ENCODE measurements at places on chromosomes 6 and 20.

DNA sequence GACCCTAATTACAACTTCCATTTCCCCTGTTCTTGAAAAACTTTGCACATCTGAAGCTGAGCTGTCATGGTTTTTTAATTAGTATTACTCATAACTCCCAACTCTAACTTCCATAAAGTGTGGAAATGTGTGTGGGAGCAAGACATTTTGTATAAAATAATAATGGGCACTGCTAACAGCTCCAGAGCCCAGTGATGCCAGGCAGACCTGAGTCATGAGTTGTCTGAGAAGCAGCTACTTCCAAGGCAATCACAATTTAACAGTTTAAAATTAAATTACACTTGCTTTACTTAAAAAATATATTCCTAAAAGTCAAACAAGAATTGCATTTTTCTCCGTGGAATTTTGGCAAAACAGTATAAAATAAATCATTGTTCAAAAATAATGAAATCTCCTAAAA lies 6.4 kb downstream of the SLC2A12 start:
- DNase-seq, result no peak

GRCh38 chr20:32596681-32597252 lies 11.6 kb upstream of the NOL4L start:
- DNase-seq, result no peak

GRCh38 chr20:55684578-55684977 lies 320.7 kb downstream of the CBLN4 start:
- DNase-seq, result no peak

DNA sequence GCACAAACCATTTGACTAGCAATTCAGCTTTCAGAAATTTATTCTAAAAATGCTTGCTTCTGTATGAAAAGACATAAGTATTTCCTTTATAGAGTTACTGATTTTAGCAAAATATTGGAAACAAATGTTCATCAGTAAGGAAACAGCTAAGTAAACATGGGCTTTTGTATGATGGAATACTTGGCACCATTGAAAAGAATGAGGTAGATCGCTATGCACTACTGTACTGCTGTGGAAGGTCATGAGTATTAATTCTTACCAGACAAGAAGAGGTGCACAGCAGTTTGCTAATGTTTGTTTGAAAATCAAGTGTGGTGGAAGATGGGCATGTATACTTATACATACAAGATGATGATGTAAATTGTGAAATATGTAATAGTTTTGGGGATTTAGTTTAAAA lies 73.0 kb downstream of the FARS2 start:
- no peak for DNase-seq

- no peak for DNase-seq
Measured at GRCh38 chr20:43835944-43836508, 78.6 kb upstream of the TOX2 start.

- DNase-seq, result no peak
Measured at GRCh38 chr20:63344616-63345327, 16.4 kb downstream of the CHRNA4 start.

- DNase-seq, result peak; percentile 79
Measured at GRCh38 chr6:44078827-44079671, 48.2 kb downstream of the MRPL14 start.

GRCh38 chr20:50282592-50283241 lies 92.1 kb downstream of the CEBPB start:
- no peak for DNase-seq

DNA sequence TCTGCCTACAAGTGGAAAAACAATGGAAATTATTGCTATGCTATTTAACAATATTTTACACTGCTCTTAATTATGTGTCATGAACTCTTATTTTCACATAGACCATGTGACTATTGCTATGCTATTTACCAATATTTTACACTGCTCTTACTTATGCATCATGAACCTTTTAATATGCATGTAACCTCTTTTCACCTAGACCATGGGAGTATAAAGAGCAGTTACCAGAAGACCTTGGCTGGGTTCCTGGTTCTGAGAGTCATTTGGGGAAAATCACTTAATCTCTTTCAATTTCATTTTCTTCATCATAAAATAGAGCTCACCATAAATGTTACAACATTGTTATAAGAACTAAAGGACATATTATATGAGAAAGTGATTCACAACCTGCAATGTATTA lies 223.8 kb upstream of the RNF217 start:
- no peak for DNase-seq

- DNase-seq, result peak; percentile 12
Measured at GRCh38 chr6:138572167-138572875, 73.0 kb upstream of the NHSL1 start.

GRCh38 chr20:34794006-34794585 lies 31.4 kb downstream of the NCOA6 start:
- no peak for DNase-seq

DNA sequence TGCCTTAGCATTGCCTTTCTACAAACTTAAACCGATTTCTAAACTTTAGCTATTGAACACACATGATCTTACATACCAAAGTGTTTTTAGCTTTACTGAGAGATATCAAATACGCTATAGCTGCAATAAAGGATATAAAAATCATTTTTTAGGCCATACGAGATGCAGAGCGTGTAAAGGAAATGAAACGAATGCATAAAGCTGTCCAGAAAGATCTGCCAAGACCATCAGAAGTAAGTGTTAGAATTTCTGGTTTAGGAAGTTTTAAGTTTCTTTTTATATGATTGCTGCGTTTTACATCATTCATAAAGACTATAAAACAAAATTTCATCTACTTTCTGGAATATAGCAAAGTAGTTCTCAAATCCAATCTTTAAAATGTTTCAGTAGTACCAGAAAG lies 38.4 kb downstream of the CDC5L start:
- no peak for DNase-seq

GRCh38 chr6:151001387-151002056 lies 136.0 kb downstream of the MTHFD1L start:
- no peak for DNase-seq

- DNase-seq, result no peak
Measured at GRCh38 chr6:7974938-7975763, 64.6 kb upstream of the TXNDC5 start.

- no peak for DNase-seq
Measured at GRCh38 chr6:169838346-169839028, 87.1 kb downstream of the ERMARD start.

- no peak for DNase-seq
Measured at GRCh38 chr20:43725666-43726065, 1.1 kb downstream of the GTSF1L start.

DNA sequence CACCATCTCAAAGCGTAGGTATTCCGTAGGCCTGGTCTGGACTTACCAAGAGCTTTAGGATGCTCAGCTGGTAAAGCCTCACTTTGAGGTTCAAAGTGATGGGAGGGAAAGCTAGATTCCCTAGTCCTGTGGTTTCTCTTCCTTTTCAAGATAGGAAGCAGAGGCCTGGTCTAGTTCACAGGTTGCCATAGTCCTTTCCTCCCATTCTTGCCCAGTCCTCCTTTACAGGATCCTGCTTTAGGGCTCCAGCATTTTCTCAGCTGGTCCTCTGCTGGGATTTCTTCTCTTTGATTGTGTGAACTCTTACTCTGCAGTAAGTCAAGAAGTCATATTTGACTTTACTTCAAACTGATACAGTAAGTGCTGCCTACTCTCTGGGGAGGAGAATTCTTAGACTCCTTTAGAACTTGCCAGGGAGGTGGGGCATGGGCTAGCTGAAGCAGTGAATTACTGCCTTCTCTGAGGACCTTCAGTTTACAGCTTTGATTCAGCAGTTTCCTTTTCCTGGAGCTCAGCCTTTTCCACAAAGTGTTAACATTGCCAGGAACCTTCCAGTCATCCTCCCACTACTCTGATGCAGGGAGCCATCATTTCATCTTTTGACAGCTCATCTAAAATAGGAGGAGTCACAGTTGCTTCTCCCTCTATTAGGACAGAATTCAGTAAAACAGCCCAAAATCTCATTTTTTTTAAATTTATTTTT lies 42.8 kb upstream of the PLCG1 start:
- DNase-seq, result peak; percentile 41

- no peak for DNase-seq
Measured at GRCh38 chr6:87656857-87657256, 45.2 kb downstream of the AKIRIN2 start.

GRCh38 chr6:116714296-116714695 lies 33.3 kb downstream of the KPNA5 start:
- DNase-seq, result no peak

DNA sequence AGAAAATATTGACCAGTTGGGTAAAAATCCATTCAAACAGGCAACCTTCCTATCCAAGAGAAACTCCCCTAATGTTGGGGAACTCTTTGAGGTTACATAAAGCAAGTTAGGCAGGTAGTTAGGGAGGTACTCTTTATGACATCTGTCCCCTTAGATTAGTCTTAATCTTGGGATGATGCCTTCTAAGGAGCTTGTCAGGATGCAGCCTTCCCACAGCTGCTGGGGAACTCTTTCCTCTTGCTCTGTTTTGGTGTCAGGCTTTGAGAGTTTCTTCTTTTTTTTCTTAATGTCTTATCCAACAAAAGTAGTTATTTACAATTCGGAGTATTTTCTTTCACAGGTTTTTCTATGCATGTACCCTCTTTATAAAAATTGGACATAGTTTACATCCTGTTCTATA lies 194.8 kb downstream of the CDKAL1 start:
- no peak for DNase-seq

DNA sequence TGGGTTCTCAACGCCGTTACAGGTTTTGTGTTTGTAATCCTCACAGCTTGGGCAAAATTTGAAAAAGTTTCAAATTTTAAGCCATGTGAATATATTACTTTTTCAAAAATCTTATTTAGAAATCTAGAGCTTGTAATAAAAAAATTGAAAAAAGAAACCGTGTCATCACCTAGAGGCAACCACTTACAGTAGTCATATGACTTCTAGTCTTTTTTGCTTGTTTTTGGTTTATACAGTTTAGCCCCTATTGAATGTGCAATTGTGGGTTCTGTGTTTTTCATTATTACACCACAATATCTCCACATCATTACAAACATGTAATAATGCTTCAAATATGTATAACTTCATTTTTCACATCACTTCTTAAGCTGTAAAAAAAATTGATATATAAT lies 888 bp downstream of the DYNLRB1 start:
- no peak for DNase-seq

DNA sequence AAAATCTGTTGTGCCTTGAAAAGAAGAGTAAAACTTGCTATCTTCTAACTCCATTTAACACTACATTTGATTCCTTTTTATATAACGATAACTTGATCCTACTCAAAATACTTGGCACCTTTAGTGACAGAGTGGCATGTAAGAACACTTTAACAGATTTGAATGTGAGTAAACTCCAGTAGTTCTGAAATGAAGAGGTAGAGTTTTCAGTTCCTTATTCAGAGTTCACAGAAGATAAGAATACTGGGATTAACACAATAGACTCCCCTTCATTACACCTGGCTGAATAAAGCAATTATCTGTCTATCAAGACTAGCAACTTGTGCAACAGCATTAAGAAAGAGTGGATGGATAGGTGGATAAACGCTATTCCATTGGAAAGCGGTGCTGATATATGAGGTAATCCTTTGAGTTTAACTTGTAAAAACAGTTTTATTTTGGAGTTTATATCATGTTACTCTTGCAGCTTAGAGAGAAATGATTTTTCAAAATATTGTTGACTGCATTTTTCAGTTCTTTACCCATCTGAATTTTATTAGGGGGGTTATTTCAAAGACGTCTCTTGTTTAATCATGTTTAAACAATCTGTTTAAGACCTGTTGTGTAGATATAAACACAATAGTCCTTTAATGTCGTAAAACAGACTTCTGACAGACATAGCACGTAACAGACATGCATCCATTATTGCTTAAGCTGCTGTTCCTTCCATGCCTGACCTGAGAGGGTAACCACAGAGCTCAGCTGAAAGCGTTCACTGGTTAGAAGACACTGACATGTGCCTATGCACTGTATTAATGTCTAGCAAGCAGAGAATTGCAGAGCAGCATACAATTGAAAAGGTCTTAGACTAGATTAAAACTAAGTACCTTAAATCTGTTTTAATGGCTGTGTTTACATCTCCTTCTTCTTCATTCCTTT lies 102.4 kb upstream of the SUPT3H start:
- no peak for DNase-seq

DNA sequence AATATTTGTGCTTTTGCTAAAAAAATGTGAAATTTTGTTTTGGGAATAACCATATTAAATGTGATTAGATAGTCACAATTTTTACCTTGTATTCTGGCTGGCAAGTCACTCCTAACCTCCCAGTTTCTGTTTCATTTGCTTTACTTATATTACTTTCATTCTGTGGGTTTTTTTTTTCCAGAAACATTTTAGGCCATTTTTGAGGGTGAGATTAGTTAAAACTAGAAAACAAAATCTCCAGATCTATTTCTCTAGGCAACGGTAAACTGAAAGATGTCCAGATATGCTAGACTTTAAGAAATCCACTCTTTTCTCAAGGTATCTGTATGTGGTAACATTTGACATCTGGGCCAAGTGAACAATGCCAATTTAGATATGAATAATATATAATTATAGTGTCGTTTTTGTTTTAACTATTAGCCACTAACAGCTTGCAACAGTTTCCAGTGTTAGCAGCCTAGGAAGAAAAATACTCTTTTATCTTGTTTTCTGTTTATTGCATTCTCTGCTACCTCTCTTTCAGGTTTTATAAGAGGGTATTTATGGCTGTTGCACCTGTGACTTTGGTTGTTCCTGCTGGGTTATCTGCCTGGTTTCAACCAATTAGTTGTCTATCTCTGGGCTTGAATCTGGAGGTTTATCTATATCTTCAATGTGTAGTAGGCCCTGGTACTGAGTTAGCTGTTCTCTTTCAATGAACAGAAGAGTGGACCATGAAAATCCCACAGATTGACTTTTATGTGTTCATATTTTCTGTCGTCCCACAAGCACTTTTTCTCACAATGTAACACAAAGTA lies 260.9 kb downstream of the NKAIN2 start:
- no peak for DNase-seq

DNA sequence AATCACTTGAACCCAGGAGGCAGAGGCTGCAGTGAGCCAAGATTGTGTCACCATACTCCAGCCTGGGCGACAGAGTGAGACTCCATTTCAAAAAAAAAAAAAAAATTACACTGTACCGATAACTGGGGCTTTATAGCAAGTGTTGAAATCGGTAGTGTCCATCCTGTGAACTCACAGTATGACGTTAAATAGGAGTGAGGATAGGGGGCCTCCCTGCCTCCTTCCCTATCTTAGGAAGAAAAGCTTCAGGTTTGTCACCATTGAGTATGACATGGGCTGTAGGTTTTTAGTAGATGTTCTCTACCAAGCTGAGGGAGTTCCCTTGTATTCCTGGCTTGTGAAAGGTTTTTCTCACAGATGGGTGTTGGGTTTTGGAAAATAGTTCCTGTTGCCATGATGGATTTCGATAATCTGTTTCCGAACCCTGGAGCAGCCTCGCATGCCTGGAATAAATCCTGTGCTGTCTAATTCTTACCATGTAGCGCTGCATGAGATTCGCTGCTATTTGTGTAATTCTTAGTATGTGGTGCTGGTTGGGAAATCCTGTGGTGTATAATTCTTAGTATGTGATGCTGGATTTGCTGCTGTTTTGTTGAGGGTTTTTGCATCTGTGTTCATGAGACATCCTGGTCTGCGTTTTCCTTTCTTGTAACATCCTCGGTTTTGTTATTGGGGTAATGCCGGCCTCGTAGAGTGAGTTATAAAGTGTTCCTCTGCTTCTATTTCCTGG lies 23.6 kb downstream of the NTSR1 start:
- no peak for DNase-seq

GRCh38 chr20:26163890-26164289 lies 467.2 kb upstream of the ZNF337 start:
- no peak for DNase-seq

GRCh38 chr6:83231146-83231545 lies 38.0 kb downstream of the RWDD2A start:
- no peak for DNase-seq

- no peak for DNase-seq
Measured at GRCh38 chr20:16095226-16095625, 478.0 kb downstream of the KIF16B start.

- DNase-seq, result no peak
Measured at GRCh38 chr6:155782739-155783459, 327.3 kb upstream of the NOX3 start.

All from activated CD4-positive, alpha-beta T cell treated with anti-CD3 and anti-CD28 coated beads for 48 hours (primary cell).